CD4-positive, alpha-beta T cell treated with Interleukin-2 at 100 ng/mL for 4 hours (primary cell): ENCODE measurements at places on chromosomes 2 and 18.

DNA sequence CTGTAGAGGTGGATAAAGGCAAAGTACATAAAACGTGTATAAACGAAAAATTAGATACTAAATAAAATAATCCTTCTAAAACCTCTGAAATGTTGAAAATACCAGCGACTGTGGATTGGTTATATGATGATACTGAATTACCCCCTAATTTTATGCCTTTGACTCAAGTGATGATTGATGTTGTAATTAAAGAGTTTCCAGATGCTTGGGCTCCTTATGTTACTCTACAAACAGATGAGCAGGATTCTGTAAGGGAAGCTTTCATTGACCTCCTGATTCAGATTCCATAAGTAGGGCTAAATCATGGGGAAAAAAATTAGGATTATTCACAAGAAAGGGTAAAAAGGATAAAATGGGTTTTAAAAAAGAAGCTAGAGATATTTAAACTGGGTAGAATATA is 418.2 kb upstream of the SLC39A10 start:
- DNase-seq = no peak

GRCh38 chr2:174593574-174594203 is 3.9 kb downstream of the WIPF1 start:
- peak; percentile 83 for DNase-seq

GRCh38 chr2:37348155-37348554 is 3.7 kb downstream of the QPCT start:
- DNase-seq = no peak

DNA sequence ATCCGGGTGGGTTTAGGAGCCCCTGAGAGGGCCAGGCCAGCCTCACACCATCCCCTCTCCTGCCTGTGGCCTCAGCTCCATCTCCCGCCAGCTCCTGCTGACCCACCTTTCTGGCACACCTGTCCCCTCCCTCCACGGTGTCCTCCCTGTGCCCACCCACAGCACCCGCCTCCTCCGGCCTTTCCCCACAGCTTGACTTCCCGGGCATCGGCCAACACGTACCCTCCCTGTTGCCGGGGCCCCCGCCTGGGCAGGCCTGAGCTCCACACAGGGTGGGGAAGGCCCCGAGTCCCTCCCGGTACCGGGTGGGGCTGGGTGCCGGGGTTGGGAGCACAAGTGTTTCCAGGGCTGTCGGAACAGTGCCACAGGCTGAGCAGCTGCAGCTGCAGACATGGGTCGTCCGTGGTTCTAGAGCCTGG is 6.5 kb downstream of the GPC1 start:
- no peak for DNase-seq

DNA sequence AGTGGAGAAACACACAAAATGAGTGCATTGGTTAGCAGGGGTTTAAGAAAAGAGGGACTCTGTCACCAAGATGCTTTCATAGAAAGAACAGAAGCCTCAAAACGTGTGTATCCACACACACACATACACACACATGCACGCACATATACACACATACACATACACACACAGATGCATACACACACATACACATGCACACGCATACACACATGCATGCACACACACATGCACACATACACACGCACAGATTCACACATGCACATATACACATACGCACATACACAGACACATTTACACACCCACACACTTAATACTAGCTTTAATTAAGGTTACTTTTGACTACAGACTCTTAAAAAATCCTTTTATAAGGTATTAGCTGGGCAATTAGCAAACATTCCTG is 84.6 kb upstream of the TPO start:
- DNase-seq = no peak

DNA sequence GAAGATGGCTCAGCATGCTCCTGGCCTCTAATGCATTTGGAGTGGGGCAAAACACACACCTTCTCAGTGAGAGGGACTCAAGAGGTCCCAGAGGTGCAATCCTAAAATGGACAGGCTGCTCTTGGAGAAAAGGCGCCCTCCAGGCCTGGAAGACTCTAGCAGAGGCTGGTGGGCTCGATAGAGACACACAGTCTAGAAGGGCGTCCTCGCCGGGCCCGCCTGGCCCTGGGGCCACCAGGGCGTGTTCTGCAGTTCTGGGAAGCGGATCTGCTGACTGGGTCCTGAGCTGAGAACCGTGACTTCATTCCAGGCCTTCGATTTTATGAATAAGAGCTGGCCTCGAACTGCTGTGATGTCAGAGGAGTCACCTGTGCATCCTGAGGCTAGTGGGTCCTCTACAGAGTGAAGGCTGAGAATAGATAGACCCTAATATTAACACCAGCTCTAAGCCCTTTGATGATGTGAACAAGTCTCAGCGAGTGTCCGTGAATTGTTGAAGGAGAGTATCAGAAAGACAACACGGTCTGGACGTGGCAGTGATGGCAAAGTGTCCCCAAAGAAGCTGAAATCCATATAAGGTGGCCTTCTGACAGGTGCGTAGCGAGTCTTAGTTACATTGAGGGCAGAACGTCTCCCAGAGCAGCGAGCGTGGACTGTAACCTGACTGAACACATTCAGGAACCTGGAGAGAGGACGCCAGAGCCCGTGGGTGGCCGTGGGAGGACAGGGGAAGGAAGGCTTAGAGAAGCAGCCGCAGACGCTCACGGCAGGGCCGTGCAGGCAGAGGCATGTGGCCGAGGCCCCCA is 136.9 kb downstream of the PTGR3 start:
- DNase-seq = no peak
